ENCODE measurements at places on chromosomes 12 and 14.

- DNase-seq: peak; percentile 65
Observed at GRCh38 chr12:122422730-122423257, 325 bp upstream of the CLIP1 start.

- DNase-seq: peak; percentile 70
Observed at GRCh38 chr12:60257063-60257462, 661.2 kb downstream of the SLC16A7 start.

DNA sequence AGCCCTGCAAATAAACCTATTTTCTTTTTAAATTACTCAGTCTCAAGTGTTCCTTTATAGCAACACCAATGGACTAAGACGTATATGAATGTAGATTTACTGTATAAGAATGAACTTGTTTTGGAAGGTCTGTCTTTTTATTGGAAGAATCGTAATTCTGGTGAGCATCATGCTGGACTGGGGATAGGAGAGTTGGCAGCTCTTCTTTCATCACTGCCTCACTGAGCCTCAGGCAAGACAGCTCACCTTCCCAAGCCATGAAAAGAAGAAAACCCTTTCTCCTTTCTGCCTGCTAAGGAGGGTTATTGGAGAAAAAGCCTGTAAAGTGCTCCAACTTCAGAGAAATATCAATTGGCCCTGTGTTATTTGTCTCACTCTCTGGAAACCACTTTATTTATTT is 9.1 kb upstream of the RNF34 start:
- DNase-seq: no peak

DNA sequence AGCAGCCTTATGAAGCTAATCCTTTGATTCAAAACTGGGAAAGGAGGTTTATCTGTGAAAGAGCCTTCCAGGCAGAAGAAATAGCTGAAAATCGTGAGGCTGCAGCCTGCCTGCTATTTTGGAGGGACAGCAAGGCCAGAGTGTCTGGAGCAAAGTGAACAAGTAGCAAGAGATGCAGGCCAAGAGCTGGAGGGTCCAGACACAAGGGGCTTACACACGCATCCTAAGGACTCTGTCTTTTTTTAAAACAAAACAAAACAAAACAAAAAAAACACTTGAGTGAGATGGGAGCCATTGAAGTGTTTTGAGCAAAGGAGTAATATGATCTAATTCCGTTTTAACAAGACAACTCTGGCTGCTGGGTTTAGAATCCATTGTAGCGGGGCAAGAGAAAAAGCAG is 76.4 kb upstream of the BCAT1 start:
- DNase-seq: no peak

GRCh38 chr12:6465467-6466183 is 4.9 kb downstream of the VAMP1 start:
- DNase-seq: peak; percentile 89

- DNase-seq: no peak
Observed at GRCh38 chr14:21735639-21736307, 62.2 kb upstream of the OR4E1 start.

DNA sequence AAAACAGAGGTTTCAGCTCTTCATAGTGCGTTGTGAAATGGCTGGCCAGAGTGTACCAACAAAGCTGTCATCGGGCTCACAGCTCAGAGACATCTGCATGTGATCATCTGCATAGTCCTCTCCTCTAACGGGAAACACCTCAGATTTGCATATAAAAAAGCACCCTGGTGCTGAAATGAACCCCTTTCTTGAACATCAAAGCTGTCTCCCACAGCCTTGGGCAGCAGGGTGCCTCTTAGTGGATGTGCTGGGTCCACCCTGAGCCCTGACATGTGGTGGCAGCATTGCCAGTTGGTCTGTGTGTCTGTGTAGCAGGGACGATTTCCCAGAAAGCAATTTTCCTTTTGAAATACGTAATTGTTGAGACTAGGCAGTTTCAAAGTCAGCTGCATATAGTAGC is 14.3 kb upstream of the PAPLN start:
- DNase-seq: peak; percentile 49

DNA sequence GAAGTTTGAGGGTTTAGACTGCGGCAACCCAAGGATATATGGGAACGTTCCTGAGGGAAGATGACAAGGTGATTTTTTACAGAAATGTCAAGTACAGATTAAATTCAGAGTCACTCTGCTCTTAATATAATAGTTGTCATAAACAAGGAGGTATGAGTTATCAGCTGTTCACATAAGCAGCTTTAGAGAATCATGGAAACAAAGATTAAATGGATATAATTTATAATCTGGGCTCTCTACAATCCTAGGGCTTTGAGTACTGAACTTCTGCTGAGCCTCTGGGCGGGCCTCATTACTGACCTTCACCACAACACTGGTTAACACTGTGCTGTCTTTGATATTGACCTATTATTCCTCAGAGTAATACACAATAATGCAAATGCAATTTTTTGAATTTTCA is 577.8 kb downstream of the RPS29 start:
- DNase-seq: no peak
